ENCODE measurements at places on chromosomes 11 and 22.

DNA sequence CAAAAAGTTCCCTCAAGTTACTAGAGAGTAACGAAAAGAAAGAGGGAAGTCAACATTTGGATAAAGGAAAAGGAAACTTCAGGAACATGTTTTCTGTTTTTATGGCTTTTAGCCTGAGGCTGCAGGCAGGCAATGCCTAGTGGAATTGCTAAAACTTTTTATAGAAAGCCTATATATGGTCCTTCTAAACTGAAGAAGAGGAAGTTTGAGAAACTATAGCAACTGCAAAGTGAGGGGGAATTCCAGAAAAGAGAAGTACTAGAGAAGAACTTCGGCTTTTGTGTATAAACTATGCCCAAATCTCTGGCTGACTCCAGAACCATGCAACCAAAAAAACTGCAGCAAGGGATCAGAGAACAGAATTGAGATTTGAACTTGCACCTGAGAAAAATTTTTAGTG is 74.3 kb upstream of the ARHGAP42 start:
- DNase-seq = no peak

DNA sequence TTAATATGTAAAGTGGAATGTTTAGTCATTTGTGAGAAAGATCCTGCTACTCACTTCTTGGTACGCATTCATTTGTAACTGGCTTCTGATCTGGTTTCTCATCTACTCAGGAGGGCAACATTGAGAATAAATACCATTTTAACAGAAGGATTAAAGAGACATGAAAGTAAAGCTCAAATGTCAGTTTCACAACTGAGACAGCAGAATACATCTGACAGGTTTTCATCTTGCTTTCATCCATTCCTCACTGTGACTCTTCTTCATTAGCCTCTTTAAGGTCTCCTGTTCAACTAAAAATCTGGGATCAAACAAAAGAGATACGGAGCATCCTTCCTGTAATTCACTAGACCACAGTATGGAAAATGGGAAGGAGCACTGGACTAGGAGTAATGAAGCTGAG is 31.4 kb upstream of the CCDC89 start:
- no peak for DNase-seq

GRCh38 chr11:37671321-37671720 is 1073.3 kb upstream of the RAG2 start:
- DNase-seq = no peak

DNA sequence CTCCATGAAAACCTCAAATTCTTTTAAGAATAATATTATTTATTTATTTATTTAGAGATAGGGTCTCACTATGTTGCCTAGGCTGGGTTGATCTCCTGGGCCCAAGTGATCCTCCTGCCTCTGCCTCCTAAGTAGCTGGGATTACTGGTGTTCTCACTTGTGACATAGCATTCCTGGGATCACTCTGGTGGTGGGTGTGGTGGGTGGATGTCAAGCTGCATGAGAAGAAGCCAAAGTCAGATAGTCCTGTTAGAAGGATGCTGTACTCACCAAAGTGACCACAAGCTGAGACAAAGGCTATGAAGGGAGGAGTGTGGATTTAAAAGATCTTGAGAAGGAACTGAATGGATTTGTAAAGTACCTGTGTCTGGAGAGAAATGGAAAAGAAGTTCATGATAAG is 87.9 kb upstream of the SPON1 start:
- DNase-seq = no peak

DNA sequence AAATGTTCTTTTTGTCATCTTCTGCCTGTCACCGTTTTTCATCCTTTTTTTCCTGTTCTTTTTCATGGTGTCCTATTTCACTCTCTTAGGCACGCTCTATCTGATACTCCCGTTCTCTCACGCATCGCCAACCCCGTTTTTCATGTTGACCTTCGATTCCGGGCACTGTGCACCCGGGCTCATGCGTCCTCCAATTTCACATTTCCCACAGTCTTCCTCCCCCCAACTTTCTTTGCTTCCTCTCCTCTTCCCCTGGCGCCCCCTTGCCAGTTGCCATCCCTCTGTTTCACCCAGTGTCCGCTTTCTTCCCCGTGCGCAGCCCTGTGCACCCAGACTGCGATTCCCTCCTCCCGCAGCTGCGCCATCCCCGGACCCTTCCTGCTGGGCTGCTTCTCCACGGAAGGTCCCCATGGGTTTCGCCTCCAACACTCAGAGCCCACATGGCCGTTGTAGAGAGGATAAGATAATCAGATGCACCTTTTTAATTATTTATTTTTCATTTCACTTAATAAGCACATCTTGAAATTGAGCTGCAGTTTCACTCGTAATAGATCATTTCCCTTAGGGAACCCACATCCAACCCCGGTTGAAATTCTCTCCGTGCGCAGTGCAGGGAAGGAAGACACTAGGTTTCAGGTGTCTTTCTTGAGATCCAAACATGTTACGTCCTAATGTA is 791.1 kb downstream of the NTM start:
- DNase-seq = no peak

- DNase-seq = no peak
Measured at GRCh38 chr11:33719587-33719986, 16.6 kb downstream of the CD59 start.

- DNase-seq = no peak
Measured at GRCh38 chr22:40473703-40474102, 103.3 kb downstream of the SGSM3 start.

GRCh38 chr11:134783234-134783633 is 371.2 kb upstream of the B3GAT1 start:
- DNase-seq = no peak

DNA sequence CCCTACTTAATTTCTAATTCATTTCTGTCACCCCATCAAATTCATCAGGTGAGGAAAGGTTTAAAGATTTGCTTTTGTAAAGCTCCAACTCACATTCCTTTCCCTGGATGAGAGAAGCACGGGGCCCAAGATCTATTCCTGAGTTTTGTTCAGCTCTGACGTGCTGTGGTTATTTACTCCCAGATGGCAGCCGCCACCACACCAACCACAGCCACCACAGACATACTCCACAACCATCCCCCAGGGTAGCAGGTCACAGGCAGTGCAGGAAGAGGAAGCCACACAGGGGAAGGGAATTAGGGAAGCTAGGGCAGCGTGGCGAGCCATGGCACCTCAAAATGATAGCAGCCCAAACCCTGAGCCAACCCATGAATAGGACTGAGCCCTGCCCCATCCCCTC is 63.5 kb upstream of the CSNK2A3 start:
- peak; percentile 4 for DNase-seq

GRCh38 chr11:68424101-68424632 is 36.4 kb upstream of the PPP6R3 start:
- no peak for DNase-seq

GRCh38 chr11:112734207-112734606 is 227.0 kb upstream of the NCAM1 start:
- peak; percentile 52 for DNase-seq

GRCh38 chr11:120357620-120358019 is 21.4 kb downstream of the ARHGEF12 start:
- DNase-seq = no peak

- no peak for DNase-seq
Measured at GRCh38 chr11:134686460-134687061, 274.5 kb upstream of the B3GAT1 start.

GRCh38 chr22:50528682-50529415 is 963 bp downstream of the TYMP start:
- DNase-seq = no peak
